Activated CD4-positive, alpha-beta T cell treated with anti-CD3 and anti-CD28 coated beads, Interleukin-2, amount 10 ng/mL, durations not matched to agents 7 days and 5 days (primary cell): ENCODE measurements at places on chromosomes 11 and 22. TPM values are rescaled to one million over a fixed set of nuclear protein-coding genes. Genes with fewer than 3 reads are reported as not detected.

Gene SVIP
- total RNA-seq = 27.6 TPM

DNA sequence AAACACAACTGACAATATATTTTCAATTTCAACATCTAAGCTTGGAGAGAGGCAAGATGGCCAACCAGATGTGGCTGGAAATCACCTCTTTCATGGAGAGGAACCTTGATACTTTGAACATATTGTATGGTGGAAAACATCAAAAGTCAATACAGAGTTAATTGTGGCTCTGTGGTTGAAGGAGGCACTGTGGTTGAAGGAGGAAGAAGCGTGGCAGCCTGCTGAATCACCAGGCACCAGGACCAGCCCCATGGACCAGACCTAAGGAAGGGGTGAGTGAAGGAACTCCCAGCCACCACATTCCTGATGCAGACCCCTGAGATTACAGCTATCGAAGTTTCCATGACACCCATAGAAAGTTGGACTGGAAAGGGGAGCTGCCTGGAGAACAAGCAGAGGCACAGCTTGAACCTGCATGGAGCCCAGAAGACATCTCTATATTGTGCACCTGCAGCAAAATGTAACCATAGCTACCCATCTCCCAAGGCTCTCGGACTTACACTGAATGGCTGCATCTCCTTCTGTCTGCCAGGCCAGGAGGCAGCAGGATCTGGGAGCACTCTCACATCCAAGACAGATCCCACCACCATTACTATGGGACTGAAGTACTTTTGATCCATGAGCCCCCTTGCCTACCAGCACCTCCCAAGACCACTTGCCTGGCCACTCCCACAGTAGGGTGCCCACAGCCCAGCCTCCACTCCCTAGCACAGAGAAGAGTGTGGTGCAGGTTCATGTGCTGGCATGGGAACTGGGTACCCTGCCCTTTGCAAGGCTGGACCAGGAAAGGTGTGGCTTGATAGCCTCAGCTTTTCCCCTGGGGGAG, 79.8 kb upstream of the SC5D start:
- no peaks in the 10 kb centered on the region for H3K36me3 ChIP-seq
- no peak for DNase-seq
- no peaks in the 10 kb centered on the region for H3K4me1 ChIP-seq

GRCh38 chr11:134014511-134014910, 54.4 kb upstream of the JAM3 start:
- H3K36me3 ChIP-seq = no peaks in the 10 kb centered on the region
- no peaks in the 10 kb centered on the region for H3K4me1 ChIP-seq
- H3K4me3 ChIP-seq = no peak overlapping the region

GRCh38 chr22:42800451-42801251, 56.4 kb downstream of the ARFGAP3 start:
- H3K36me3 ChIP-seq = peaks cover 8% of the 10 kb centered on the region
- H3K27ac ChIP-seq = no peak overlapping the region
- no peak overlapping the region for H3K4me3 ChIP-seq
- DNase-seq = no peak

DNA sequence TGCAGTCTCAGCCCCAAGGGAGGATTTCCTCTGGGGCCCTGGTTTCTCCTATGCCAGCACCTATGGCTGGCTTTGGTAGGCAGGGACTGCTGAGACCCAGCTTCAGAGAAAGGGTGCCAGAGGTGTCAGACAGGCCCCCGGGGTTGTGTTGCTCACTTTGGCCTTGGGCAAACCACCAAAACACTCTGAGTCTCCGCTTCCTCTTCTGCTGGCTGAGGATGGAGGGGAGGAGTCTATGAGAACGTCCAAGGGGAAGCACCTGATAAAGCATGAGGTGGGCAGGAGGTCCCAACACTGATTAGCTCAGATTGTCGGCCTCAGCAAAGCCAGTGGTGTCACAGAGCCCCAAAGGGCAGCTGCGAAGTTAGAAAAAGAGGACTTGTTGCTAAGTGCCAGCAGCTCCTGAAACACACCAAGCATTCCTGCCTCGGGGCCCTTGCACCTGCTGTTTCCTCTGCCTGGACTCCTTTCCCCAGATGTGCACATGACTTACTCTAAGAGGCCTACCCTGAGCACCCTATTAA, 10.5 kb downstream of the SMTNL1 start:
- H3K27ac ChIP-seq = no peak overlapping the region
- DNase-seq = no peak
- H3K36me3 ChIP-seq = peaks cover 44% of the 10 kb centered on the region

DNA sequence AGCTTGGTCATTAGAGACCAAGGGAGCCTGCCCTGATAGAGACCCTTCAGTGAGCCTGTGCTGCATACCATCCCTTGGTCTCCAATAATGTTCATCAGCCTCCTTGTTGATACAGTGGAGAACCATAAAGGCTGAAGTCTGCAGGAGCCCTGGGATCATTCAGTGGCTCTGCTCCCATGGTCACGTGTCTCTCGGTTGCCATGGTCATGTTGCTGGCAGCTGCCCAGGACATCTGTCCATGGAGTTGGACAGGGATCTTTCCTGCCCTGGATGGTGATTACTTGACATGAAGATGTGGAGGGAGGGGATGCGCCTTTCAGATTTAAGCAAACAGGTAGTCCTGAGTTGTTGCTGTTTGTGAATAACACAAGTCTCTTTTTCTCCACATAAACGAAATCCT, 38.2 kb downstream of the CYB5R2 start:
- no peak for DNase-seq
- H3K27ac ChIP-seq = no peak overlapping the region
- H3K4me1 ChIP-seq = no peaks in the 10 kb centered on the region
- H3K4me3 ChIP-seq = no peak overlapping the region

DNA sequence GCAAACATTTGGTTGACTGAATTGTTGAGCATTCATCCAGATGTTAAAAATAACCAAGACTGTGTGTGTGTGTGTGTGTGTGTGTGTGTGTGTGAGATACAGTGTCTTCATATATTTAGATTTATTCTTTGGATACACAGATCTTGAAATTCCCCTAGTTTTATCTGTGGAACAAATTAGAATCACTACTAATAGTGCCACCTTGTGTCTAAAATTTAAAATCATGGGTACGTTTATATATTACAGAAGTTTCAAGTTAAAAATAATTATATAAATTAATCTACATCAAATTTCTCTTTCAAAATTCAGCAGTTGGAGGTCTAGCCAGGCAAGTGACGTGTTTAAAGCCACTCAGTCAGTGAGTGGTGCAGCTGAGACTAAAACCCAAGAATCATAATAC, 1566.2 kb upstream of the TENM4 start:
- H3K27me3 ChIP-seq = no peaks in the 10 kb centered on the region
- DNase-seq = no peak
- H3K4me1 ChIP-seq = no peaks in the 10 kb centered on the region
- no peaks in the 10 kb centered on the region for H3K36me3 ChIP-seq
- H3K4me3 ChIP-seq = no peak overlapping the region
- H3K27ac ChIP-seq = no peak overlapping the region
